Stimulated activated CD4-positive, alpha-beta T cell treated with anti-CD3 and anti-CD28 coated beads, Interleukin-15, amount 100 ng/mL, for 1 hour (primary cell): ENCODE measurements at places on chromosomes 7 and 10.
A peak's percentile ranks its signal among the peaks of the same experiment; 100 is the strongest.

DNA sequence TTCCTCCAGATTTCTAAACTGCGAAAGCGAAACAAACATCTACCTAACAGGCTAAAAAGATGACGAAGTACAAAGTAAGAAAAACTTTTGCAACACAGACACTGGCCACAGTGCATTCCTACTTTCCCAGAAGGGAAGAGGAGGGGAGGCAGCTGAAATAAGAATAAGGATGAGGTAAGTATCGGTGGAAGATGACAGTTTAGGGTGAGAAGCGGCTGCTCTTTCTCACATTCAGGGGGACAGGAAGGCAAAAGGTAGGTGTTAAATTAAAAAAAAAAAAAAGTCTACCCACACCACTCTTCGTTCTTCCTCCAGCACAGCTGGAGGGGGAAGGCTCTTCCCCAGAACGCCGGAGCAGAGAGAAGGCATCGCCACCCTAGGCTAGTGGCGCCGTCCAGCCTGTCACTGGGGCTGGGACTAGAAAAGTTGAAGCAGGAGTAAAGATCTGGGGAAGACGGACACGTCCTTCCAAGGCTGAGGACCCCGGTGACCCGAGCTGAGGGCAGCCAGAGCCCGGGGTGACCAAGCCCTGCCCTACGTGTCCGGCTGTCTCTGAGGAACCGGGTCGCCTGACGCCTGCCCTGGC lies 846 bp downstream of the DNAJC1 start:
- DNase-seq: peak; percentile 23

DNA sequence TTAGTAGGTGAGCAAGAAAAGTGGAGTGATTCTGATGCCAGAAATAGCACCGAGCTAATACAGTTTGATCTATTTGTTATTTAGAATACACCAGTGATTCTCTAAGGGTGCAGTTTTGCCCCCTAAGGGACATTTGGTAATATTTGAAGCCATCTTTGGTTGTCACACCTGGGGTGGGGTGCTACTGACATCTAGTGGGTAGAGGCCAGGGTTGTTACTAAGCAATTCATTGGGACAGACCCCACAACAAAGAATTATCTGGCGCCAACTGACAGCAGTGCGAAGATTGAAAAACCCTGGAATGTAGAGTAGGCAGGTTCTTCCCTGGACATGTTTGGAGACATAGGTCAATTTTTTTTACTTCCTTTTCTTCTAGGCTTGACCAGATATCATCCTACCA lies 14.6 kb downstream of the PALS2 start:
- peak; percentile 13 for DNase-seq

GRCh38 chr10:58969576-58969975 lies 206.9 kb upstream of the PHYHIPL start:
- no peak for DNase-seq

DNA sequence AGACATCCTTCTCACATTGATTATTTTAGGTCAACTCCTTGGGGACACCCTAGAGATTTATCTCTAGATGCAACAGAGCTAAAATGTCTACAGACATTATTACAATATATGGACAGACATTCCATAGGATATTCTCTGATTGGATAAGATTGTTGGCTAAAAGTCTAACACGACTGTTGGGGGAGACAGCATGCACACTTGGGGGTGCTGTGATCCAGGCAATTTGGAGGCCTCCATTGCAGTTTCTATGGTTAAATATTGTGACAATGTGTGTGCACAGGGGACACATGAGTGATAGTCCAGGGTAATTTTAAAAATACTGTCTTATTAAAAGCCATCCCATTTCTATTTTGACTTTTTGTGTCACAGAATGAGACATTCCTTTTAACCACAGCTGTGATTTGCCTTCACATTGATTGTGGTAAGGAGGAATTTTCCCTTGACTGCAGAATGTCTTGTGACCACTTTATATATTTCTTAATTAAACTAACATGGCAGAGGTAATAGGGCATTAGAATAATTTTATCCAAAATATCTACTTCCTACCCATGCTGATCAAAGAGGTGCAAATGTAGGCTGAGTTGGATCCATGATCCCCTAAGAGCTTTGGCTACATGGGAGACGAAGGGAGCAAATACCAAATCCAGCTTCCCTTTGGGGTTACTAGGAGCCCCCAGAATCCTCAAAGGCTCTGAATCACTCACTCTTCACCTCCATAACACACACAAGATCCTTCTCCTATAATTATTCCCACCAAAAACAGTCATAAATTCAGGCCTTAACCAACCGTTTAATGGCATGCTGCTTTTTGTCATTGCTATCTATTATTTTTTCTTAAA lies 7.3 kb downstream of the TFPI2 start:
- no peak for DNase-seq

DNA sequence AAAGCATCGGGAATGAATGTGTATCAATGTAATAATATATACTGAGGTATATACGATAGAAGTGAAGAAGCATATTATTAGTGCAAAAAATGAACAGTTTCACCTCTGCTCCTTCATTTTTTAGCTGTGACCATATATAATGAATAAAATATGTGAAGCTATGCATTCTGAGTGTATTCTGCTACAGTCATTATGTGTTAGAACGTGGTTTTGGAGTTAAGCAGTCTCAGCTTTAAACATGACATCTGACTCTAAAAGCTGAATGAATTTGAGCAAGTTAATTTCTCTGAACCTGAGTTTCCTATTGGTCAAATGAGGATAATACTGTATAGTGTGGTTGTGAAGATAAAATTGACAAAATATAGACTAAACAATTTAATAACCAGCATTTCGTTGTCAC lies 358.1 kb downstream of the SUGCT start:
- no peak for DNase-seq
